ENCODE measurements at places on chromosomes 1 and 21. TPM values are rescaled to one million over a fixed set of nuclear protein-coding genes. Genes with fewer than 3 reads are reported as not detected.

Gene TMEM51
- 35.7 TPM for polyA plus RNA-seq

Gene OR2L2
- 0.52 TPM for polyA plus RNA-seq

Gene OLIG2
- polyA plus RNA-seq, result not detected

Gene VWA5B1
- 0.40 TPM for polyA plus RNA-seq

Gene FNDC10
- polyA plus RNA-seq, result 2.4 TPM

Gene ACTL8
- polyA plus RNA-seq, result not detected

Gene DNM3
- 2.2 TPM for polyA plus RNA-seq

Gene RUSC1
- polyA plus RNA-seq, result 43.7 TPM

Gene FAM43B
- 0.31 TPM for polyA plus RNA-seq

Gene DAB1
- polyA plus RNA-seq, result 63.2 TPM

Gene ADGRB2
- 56.1 TPM for polyA plus RNA-seq

Gene FRRS1
- polyA plus RNA-seq, result 6.2 TPM

Gene COA6
- 46.8 TPM for polyA plus RNA-seq
